ENCODE measurements at places on chromosomes 3 and 15. TPM values are rescaled to one million over a fixed set of nuclear protein-coding genes. Genes with fewer than 3 reads are reported as not detected.
A peak's percentile ranks its signal among the peaks of the same experiment; 100 is the strongest.

LIPH gene
- 6.4 TPM for total RNA-seq

LNP1 gene
- 2.6 TPM for total RNA-seq

TGFBR2 gene
- 39.9 TPM for total RNA-seq

DNA sequence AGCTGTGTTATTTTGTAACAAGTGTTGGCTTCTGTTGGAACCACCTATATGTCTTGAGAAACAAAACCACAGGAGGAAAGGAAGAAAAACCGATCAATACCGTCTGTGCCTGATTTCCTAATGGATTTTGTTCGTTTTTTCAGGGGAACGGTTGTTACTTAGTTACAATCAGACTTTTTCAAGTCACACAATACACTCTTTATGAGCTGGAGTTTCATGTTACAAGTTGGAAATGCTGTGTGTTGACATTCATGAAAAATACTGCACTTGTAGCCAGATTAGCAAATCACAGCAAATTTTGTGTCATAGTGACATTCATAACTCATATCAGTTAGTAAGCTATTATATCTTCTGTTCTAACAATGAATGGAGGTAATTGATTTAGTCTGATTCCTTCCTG is 78.9 kb downstream of the SLTM start:
- peak; percentile 9 for DNase-seq

GRCh38 chr3:138114988-138115971 is at the start of gene DZIP1L:
Gene DZIP1L, minus strand, starts transcription at chr3:138115608. Its CDS starts 11,637 bp downstream, at chr3:138103971.
- DNase-seq = peak; percentile 65

DNA sequence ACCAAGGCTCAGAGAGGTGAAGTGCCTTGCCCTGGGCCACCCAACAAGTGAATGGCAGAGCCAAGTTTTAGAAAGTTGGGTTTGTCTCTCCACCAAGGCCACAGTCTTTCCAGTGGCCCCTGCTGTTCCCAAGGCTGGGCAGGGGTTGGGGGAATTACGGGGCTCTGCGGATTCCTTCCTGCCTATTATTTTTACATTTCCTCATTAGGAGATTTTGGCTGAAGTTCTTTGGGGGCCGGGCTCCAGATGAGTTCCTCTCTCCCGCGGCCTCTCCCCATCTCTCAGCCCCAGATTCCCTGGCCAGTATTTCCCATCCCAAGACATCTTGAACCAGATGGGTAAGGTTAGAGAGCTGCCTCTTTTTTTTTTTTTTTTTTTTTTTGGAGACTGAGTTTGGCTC is 44.0 kb upstream of the SMAD6 start:
- DNase-seq = no peak

- no peak for DNase-seq
Measured at GRCh38 chr3:17885986-17886385, 143.6 kb upstream of the TBC1D5 start.

GRCh38 chr3:42055291-42055690 is 35.9 kb upstream of the TRAK1 start:
- DNase-seq = peak; percentile 45

DNA sequence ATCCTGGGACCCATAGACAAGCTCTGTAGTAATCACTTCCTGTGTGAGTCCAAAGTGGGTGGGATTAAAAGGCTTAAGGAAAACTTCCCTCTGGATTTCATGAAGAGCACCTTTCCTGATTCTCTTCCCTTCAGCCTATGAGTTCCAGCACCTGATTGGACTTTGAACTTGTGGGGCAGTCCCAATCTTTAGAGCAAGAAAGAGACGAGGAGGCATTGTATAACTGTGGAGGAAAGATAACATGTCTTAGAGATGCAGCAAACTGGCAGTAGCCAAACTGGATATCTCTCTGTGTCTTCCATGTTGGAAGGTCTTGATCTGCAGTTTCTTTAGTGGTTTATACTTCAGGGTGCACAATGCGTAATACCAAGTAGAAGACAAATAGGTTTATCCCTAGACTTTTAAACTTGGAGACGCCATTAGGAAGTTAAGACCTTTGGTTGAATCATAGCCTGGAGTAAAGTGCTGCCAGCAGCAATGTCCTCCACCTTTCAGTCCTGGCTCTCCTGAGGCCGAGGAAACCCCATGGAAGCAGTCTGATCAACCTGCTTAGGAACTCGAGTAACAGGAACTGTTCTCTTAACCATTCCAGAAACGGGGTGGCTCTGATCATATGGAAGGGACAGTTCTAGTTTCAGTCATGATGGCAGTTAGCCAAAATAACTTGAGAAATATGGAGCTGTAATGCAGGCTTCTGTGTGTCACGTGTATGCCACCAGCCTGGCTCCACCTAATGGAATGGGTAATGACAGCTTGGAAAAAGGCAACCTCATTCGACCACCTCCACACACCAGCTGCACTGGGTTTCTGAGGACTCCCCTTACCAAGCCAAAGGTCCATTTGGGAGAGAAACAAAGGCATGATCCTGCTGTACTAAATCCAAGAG is 4.7 kb downstream of the EIF1B start:
- DNase-seq = no peak

DNA sequence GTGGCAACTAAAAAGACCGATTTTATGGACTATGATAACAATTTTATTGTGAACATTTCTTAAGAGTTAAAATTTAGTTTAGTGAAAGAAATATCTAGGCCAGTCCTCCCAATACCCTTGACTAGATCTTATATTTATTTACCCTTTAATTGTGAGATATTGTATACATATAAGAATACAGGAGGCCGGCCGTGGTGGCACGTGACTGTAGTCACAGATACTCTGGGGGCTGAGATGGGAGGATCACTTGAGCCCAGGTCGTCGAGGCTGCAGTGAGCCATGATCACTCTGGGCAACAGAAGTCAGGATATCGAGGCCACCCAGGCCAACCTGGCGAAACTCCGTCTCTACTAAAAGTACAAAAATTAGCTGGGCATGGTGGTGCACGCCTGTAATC is 756 bp upstream of the RMDN3 start:
- DNase-seq = no peak

DNA sequence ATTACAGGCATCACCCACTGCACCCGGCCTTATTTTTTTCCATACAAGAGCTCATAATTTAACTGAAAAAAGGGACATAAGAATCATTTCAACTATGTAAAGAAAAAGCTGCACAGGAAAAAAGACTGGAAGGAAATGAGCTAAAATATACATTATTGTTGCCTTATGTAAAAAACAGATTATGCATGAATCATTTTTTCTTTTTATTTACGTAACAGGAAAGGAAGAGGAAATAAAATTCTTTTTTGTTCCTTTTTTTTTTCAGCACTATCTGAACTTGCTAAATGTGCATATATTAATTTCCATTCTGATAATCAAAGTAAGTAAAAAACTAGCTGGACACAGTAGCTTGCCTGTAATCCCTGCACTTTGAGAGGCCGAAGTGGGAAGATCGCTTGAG is 12.1 kb downstream of the KIF9 start:
- DNase-seq = no peak

DNA sequence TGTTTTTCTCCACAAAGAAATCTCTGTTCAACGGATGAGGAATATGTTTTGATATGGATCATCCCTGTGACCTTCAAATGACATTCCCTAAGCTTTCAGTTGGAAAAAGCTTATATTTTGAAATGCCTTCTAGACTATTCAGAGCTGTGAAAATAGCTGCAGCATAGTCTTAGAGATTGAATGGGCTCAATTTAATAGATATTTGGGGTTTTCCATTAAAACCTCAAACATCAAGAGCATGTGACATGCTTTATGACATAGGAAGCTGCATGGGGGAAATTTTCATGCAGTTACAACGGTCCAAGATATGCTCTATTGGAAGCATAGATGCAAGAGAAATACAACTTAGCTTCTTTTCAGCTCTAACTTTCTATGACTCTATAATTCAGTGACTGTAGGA is 102.8 kb downstream of the LSAMP start:
- DNase-seq = no peak

GRCh38 chr15:58474741-58475323 is 43.0 kb downstream of the LIPC start:
- DNase-seq = no peak

DNA sequence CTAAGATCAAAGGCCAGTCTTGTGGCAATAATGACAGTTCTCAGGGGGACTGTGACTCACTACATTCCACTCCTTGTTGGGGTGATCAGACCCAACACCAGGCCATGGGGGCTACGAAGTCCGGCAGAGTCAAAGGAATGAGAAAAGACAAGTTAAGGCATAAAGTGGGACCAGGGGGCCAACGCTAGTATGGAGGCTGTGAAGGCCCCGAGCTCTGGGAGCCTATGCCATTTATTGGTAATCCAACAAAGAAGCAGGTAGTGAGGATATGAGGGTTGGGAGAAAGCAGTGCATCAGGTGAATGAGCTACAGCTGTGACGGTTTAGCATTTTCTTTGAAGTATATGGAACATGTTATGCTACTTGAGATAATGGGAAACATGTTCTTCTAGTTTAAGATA is 104.4 kb upstream of the C2CD4B start:
- DNase-seq = no peak

GRCh38 chr15:69509131-69509530 is 56.5 kb downstream of the RPLP1 start:
- peak; percentile 37 for DNase-seq
